ENCODE measurements at places on chromosomes 2 and 18. TPM values are rescaled to one million over a fixed set of nuclear protein-coding genes. Genes with fewer than 3 reads are reported as not detected.

- DNase-seq: no peak
Observed at GRCh38 chr2:182164686-182165085, 179.0 kb downstream of the PPP1R1C start.

DNA sequence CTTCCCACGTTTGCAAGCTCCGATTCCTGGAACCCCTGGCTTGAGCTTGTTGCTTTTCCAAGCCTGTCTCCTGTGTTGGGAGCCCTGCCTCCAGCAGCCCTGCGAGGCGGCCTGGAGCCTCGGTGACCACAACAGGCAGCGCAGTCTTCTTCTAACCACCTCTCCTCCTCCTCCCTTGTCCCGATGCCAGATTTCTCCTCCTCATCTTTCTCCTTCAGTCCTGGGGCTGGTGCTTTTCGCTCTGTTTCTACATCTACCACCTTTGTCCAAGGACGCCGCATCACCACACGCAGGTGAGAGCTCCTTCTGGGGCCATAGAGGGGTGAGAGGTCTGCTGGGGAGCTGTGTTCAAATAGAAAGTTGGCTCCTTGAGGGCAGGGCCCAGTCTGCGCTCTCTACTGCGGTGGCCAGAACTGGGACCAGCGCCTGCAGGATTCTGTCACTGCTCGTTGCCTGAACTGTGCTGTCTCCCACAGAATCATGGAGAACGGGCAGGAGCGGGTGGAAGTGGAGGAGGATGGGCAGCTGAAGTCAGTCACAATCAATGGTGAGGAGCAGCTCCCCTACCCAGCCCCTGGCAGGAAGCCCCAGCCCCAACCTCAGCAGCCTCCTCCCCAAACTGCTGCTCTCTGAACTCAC, 3.9 kb downstream of the DNAJB2 start:
- DNase-seq: peak; percentile 33

DNA sequence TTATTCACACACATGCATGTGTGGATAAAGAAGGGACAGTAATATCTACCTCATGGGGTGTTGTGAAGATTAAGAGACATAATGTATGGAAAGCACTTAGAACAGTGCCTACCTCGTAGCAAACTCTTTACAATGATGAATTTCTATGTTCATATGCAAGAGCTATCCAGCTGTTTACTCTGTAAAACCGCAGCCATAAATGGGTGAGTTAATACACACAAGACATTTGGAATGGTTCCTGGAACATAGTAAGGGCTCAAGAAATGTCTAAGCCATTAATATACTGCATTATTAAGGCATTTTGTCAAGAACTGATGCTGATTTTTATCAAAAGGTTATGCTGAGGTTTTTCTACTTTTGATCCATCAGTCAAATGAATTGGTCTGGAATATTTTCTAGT, 1076.2 kb downstream of the TSN start:
- DNase-seq: no peak

- DNase-seq: no peak
Observed at GRCh38 chr18:25300492-25300891, 51.5 kb downstream of the ZNF521 start.

DNA sequence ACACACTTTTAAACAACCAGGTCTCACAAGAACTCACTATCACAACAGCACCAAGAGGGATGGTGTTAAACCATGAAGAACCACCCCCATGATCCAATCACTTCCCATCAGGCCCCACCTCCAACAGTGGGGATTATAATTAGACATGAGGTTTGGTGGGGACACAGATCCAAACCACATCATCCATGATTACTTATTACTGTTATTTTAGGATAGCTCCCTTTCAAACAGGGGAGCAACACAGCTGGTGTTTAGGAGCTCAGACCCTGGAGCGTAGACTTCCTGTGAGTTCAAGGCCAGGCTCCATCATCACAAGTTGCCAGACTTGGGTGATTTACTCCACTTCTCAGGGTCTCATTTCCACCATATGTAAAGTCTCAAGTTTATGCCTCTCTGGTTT, 382.7 kb downstream of the HRH4 start:
- no peak for DNase-seq

DNA sequence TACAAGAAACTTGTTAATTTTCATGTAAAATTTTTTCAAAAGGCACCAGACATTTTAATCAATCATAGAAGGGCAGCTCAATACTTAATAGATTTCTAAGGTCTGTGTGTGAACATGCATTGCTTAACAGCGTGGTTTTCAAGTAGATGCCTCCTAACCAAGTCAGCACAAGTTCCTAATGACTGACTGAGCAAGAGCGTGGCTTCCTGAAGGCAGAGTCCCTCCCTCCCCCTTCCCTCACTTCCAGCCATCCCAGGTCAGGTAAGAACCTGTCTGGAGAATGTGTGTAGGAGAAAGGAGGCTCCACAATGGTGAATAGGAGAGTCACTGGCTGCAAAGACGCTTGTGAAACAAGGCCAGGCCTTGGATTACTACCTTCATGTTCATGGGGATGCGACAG, 33.5 kb upstream of the DAPL1 start:
- DNase-seq: no peak

The RBBP8 gene
- total RNA-seq: 30.4 TPM

The ST8SIA5 gene
- not detected for total RNA-seq

The APCDD1 gene
- 27.6 TPM for total RNA-seq

The DBI gene
- 176 TPM for total RNA-seq

The NFU1 gene
- total RNA-seq: 42.9 TPM
